Stimulated activated CD8-positive, alpha-beta memory T cell treated with anti-CD3 and anti-CD28 coated beads, Interleukin-15, amount 100 ng/mL, for 4 hours (primary cell): ENCODE measurements at places on chromosomes 13 and 19.

DNA sequence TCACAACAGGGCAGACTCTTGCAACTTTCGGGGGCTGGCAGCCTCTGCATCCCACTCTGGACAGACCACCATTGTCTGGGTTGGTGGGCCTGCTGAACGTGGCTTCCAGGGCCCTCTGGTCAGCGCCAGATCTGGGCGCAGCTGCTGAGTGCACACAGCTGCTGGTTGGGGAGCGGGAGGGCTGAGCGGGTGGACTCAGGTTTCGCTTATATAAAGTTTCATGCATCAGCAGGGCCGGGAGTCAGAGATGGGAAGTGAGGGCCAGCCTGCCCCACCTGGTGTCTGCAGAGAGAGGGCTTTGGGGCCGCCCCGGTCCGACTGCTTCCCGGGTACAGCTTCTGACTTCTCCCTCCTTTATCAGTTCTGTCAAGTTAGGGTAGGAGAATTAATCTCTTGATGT lies 6.9 kb downstream of the ARHGEF7 start:
- no peak for DNase-seq

DNA sequence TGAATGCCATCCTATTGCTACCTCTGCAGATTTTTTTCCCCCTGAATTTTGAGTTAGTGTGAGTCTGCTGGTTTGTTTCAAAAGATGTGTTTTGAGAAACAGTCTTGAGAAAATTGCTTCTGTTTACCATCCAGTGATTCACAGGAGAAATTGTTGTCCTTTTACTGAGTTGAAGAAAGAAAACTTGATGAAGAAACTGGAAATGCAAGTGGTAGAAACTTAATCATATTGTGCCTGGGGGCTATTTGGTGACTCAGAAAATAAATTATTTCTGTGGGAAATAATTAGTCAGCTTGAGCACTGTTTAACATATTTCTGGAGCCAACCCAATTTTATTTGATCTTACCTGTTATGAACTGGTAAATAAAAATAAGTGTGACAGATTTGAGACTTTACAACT lies 35.4 kb downstream of the PAN3 start:
- DNase-seq, result no peak

- DNase-seq, result peak; percentile 26
Observed at GRCh38 chr19:49017666-49018351, 918 bp upstream of the LHB start.

- no peak for DNase-seq
Observed at GRCh38 chr19:55287361-55288079, 3.7 kb downstream of the BRSK1 start.

GRCh38 chr19:12047868-12048267 lies 4.9 kb downstream of the ZNF878 start:
- no peak for DNase-seq

DNA sequence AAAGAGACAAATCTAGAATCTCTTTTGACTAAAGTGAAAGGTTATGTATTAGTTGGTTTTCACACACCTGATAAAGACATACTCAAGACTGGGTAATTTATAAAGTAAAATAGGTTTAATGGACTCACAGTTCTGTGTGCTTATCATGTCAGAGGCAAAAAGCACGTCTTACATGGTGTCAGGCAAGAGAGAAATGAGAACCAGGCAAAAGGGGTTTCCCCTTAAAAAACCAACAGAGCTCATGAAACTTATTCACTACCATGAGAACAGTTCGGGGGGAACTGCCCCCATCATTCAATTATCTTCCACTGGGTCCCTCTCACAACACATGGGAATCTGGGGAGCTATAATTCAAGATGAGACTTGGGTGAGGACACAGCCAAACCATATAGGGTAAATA lies 486.8 kb downstream of the DACH1 start:
- DNase-seq, result no peak

DNA sequence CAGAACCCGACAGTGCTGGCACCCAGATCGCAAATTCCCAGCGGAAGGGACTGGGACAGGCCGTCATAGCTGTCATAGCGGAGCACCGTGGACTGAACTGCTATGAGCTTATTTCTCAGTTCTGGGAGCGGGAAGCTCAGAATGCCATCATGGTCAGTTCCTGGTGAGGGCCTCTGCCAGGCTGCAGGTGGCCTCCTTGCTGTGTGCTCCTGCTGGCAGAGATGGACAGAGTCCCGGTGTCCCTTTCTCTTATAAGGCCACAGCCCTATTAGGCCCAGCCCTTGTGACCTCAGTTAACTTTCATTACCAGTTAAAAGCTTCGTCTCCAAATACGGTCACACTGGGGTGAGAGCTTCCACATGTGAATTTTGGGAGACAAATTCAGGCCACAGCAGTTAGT lies 4.6 kb downstream of the ZNF444 start:
- no peak for DNase-seq

DNA sequence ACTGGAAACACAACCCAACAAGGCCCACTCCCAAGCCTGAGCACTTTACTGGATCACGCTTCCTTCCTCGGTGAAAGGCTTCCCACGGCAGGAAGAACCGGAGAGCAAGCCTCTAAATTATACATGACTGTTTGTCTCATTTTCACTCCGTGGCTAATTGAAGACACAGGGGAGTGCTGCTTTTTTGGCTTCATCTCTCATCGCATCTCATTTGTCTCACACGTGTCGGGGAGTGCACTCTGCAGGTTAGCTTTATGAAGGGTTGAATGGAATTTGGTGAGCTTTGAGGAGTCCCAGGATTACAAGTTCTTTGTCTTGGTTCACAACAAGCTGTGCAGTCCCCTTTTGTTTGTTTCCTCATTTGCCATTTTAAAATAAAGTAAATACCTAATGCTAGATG lies 544.6 kb downstream of the GPC6 start:
- no peak for DNase-seq

DNA sequence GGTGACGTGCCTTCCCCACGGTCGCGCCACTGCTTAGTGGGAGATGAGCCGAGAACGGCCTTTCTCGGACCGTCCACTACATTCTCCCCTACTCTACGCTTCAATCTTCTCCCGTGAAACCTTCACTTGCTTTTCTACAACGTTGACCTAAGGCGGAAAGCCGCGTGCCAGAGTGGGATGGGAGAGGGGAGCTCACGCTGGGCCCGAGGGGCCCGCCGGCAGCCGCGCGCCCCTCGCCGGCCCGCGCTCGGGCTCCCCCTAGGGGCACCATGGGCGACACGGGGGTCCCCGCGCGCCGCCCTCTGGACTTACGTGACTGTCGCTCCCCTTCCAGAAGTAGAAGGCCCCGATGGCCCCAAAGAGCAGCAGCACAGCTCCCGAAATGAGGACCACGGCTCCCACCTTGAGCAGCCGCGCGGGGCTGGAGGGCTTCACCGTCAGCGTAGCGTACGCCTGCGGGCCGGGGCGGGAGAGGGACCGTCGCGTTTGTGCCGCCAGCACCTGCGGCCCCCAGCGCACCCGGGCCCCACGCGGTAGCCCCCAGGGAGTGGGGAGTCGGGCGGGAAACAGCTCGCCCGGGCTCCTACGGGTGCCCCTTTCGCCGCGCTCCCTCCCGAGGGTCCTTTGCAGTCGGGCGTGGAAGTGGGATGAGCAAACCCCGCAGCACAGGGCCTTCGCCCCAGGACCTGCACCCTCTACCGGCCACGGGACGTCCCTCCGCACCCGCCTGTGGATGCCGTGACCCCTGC lies 727 bp downstream of the CNMD start:
- peak; percentile 1 for DNase-seq

- no peak for DNase-seq
Observed at GRCh38 chr13:75841905-75842304, 205.8 kb downstream of the LMO7 start.

DNA sequence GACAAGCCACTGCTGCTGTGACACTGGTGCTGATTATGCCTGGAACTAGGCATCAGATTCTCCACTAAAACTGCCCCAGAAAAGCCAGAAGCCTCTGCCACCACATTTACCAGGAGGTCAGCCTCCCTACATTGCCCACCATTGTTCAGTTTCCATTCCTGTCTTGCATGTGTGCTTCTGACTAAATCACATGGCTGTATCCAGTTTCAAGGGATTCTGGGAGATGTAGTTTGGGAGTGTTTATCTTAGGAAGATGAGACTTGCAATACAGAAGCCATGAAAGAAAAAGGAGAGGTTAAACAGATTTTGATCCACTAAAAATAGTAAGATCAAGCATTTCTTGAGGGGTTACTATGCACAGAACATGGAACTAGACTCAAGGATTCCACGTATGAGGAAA lies 40.7 kb upstream of the SERPINE3 start:
- no peak for DNase-seq

GRCh38 chr19:39679056-39679790 lies 23.5 kb downstream of the LGALS16 start:
- peak; percentile 24 for DNase-seq

- no peak for DNase-seq
Observed at GRCh38 chr19:20503476-20503875, 62.1 kb downstream of the ZNF737 start.

DNA sequence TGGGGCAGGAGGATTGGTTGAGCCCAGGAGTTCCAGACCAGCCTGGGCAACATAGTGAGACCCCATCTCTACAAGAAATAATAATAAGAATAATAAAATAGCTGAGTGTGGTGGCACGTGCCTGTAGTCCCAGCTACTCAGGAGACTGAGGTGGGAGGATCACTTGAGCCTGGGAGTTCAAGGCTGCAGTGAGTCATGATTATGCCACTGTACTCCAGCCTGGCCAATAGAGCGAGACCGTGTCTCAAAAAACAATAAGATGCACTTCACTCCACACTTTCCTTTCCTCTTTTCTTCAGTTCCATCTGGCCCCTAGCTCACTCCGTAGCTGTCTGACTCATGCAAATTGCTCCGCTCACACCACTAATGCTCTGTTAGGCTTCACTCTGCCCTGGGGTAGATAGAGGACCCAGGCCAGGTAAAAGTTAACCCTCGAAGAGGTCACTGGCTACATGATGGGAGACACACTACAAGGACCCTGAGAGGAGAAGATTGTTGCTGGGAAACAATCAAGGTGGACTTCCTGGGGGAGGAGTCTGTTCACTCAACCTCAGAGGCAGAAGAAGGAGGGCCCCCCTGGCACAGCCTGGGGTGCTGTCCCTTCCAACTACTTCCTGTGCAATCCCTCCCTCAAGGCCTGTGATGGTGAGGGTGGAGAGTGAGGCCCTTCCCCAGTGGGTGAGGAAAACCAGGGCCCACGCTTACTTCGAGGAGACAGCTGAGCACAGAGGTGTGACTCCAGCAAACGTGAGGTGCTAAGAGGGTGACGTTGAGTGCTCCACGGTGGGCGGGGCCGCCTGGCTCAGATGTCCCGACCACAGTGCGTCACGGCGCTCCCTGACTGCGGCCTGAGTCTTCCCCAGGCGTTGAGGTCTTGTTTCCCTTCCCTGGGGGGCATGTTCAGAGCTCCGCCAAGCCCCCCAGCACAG lies 8.8 kb upstream of the TNFSF9 start:
- peak; percentile 56 for DNase-seq

- DNase-seq, result no peak
Observed at GRCh38 chr19:35009424-35010415, 9.6 kb downstream of the GRAMD1A start.

DNA sequence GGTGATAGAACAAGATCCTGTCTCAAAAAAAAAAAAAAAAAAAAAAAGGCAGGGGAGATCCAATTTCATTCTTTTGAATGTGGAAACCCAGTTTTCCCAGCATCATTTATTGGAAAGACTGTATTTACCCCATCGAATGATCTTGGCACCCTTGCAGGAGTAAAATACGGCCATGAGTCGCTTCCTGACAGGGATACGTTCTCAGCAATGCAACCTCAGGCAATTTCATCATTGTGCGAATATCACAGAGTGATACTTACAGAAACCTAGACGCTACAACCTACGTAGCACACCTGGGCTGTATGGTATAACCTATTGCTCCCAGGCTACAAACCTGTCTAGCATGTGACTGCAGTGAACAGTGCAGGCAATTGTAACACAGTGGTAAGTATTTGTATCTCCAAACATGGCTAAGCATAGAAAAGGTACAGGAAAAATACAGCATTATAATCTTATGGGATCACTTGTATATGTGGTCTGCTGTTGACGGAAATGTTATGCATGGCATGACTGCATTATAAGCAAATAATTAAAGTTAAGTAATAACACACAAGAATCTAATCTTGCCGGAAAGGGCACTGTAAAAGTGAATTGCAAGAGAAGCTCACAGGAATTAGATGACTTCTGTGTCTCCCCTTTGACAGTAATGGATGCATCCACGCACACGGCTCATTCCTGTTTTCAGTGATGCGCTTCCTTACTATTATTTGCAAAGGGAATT lies 24.1 kb downstream of the RFX2 start:
- no peak for DNase-seq

DNA sequence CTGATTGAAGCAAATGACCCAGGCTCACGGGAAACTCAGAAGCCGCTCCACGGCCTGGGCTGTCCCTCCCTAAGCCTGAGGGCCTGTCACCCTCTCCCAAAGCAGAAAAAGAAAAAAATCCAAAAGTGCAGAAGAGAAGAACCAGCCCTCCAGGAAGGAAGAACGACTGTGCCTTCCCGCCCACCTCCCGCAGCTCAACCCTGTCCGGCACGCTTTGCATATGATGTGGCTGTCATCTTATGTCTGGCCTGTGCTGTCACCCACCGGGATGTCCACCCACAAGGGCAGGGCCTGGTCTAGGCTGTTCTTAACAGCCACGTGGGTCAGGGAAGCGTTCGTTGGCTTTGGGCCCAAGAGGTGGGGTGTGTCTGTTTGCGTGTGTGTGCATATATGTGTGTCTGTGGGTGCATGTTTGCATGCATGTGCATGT lies 13.7 kb downstream of the ZBTB7A start:
- no peak for DNase-seq

- DNase-seq, result no peak
Observed at GRCh38 chr19:54047616-54048015, 16.1 kb downstream of the VSTM1 start.

DNA sequence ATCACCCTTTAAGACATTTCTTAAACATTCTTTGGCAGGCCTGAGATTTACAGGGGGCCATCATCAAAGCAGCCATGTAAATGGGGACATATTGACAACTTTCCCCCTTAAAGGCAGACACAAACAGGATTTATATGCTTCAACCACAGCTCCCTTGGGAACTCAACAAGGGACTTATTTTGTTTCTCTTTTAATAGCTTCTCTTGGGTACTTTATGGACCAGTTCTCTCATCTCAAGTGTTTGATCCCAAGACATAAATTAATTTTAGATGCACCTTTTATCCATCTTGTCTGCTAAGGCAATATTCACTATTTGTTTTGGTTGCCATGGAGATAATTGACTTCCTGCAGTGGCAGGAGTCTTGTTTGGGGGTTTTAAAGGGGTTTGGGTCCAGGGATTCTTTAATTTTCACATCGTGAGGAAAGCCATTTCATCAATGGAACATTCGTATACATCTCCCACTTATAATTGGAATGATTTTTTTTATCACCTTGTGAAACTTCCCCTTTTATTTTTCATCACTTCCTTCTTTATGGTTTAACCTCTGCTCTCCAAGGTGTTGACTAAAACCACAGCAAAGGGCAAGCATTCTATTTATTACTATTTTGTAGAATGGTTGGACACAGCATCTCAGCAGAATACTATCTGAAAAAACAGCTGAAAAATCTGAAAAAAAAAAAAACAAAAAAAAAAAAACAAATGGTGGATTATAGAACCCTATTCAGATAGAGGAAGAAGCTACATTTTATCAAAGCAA lies 726.0 kb downstream of the DIAPH3 start:
- DNase-seq, result no peak
